Activated CD4-positive, alpha-beta T cell treated with anti-CD3 and anti-CD28 coated beads for 4 hours (primary cell): ENCODE measurements at places on chromosomes 12 and 14.

GRCh38 chr14:25406818-25407217, 356.9 kb upstream of the STXBP6 start:
- no peak for DNase-seq

DNA sequence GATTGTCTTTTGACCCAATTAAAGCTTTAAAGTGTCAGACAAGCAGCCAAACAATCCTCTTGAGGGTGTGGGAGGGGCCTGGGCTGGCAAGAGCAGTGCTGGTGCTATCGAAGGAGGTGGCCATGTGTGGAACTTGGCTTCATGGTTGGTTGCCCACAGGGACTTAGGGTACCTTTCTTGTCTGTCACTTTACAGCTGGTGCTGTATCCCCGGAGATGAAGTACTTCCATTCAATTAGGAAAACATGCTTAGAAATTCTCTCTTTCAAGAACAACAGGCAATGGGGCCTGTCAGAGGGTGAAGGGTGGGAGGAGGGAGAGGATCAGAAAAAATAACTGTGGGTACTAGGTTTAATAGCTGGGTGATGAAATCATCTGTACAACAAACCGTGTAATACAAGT, 86.5 kb downstream of the DAAM1 start:
- DNase-seq, result peak; percentile 2

- DNase-seq, result no peak
Measured at GRCh38 chr14:67762051-67762450, 54.3 kb downstream of the ZFYVE26 start.

DNA sequence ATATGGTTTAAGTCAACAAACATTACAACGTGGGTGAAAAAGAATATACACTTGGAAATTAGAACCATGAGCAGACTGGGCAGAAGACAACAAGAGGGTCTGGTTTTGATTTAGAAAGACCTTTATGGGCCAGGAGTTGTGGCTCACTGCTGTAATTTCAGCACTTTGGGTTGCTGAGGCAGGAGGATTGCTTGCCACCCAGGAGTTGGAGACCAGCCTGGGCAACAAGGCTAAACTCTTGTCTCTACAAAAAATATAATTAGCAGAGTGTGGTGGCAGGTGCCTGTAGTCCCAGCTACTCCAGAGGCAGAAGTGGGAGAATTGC, 2.7 kb upstream of the NFKBIA start:
- DNase-seq, result no peak

DNA sequence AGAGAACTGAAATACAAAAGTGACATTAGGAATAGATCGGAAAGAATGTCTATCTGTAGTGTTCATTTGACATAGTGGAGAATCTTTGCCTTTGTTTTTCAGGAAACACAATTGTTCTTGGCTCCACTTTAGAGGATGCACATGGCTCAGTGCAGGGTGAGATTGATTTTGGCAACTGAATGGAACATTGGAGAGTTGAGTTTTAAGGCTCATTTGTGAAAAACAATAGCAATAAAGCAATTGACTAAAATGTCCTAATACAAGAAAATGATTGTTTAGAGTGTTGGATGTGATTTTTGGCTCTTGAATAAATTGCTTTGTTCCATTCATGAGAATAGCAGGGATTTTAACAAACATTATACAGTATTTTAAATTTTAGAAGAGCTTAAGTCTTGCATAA, 116.4 kb downstream of the SLC38A1 start:
- DNase-seq, result no peak

DNA sequence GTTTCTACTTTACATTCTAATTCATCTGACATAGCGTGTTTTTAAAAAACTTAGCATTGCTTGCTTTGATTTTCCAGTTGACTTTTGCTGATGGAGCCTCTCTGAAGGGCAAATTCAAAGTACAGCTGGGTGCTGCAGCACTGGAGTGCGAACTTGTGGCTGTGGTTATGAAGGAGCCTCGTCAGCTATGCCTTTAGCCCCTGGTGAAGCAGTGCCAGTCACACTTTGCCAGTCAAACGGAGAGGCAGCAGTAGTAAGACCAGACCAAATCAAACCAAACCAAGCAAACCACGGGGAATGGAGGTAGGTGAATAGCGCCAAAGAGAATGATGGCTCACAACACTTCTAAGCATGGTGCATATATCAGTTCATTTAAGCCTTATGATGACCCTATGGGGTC, 15.1 kb upstream of the SLC38A2 start:
- DNase-seq, result no peak

- no peak for DNase-seq
Measured at GRCh38 chr14:72629534-72629933, 264.4 kb downstream of the DPF3 start.

GRCh38 chr12:41802803-41803202, 341.9 kb downstream of the GXYLT1 start:
- no peak for DNase-seq
